ENCODE measurements at places on chromosomes 1 and 21.
A peak's percentile ranks its signal among the peaks of the same experiment; 100 is the strongest.

DNA sequence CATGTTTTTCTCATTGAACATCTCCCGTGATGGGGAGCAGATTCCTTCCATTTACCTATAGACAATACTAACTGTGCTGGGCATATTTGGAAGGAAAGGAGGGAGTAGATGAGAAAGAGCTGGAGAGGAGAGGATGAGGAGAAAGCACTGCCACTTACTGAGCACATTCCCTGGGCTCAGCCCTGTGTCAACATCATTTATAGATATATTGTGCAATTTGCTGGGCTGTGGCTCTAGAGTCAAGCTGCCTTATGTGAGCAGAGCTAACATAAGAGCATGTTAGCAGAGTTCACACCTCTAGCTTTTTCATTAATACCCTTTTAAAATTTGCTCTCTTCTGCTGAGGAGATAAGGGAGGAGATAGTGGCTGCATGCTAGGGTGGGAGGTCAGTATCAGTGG is 22.3 kb upstream of the CD53 start:
- no peak for DNase-seq

- peak; percentile 81 for DNase-seq
Observed at GRCh38 chr1:156608036-156608674, 6.9 kb upstream of the GPATCH4 start.

DNA sequence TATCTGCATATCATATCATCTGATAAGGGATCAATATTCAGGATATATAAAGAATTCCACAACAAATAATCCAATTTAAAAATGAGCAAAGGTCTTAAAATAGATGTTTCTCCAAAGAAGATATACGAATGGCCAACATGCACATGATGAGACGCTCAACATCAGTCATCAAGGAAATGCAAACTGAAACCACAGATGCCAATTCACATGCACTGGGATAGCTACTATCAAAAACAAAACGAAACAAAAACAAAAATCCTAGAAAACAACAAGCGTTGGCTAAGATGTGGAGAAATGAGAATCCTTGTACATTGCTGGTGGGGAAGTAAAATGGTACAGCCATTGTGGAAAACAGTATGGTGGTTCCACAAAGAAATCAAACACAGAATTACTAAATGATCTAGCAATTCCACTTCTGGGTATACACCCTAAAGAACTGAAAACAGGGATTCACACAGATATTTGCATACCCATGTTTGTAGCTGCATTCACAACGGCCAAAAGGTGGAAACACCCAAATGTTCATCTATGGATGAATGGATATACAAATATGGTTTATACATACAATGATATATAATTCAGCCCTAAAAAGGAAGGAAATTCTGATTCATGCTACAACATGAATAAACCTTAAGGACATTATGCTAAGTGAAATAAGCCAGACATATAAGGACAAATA is 79.4 kb downstream of the PCSK9 start:
- DNase-seq, result no peak

DNA sequence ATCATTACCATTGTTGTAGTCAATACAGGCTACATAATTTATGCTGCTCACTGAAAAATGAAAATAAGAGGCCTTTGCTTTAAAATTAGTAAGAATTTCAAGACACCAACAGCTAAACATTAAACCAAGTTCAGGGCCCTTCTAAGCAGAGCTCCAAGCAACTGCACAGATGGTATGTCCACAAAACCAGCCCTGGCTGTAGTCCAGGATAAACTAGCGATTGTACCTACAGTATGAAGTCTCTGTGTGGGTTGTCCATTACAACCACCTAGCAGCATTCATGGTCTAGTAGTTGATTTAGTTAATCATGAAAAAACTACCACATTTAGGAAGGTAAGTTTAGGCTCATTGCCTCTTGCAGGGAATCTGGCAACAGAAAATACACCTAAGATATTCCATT is 35.3 kb downstream of the CLCA4 start:
- no peak for DNase-seq

- no peak for DNase-seq
Observed at GRCh38 chr21:25459993-25460392, 147.3 kb downstream of the MRPL39 start.

GRCh38 chr1:227459977-227460376 is 103.4 kb upstream of the ZNF678 start:
- DNase-seq, result peak; percentile 42
